ENCODE measurements at places on chromosomes 7 and 10.

DNA sequence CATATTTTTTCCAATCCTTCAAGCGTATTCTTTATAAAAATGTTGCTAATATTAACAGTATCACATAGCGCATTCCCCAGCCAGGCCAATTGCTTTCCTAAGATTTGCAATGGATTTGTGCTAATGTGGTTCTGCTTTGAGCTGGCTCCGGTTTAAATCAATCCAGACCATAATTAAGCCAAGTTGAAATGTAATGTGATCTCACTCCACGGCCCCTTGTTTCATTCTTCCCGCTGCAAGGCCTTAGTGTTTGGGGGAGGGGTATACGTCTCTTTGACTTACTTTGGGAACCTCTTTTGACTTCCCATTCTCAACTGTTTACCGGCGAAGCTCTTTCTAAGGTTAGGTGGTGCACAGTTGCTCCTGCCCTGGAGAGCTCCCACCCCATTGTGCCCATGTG is 86.4 kb downstream of the PRPF18 start:
- DNase-seq, result no peak

GRCh38 chr10:5643346-5644067 is 22.9 kb downstream of the ASB13 start:
- no peak for DNase-seq

GRCh38 chr10:121675344-121675743 is 77.1 kb upstream of the FGFR2 start:
- DNase-seq, result no peak

- no peak for DNase-seq
Measured at GRCh38 chr10:94123258-94123995, 129.7 kb downstream of the PLCE1 start.

DNA sequence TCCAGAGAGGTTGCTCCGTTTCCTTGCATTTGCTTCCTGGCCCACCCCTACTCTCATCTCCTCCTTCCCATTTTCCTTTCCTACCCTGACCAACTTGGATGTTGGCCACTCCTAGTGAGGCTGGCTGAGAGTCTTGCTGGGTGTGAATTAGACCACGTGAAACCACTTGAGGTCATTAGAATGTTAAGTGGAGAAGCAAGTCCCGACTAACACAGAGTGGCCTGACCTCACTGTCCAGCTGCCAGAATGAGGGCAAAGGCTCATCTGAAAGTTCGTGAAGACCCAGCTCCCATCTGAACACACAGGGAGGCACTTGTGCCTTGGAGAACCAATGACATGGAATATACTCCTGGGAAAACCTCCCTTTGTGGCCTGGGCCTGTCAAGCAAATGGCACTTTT is 80.8 kb downstream of the WDR11 start:
- no peak for DNase-seq

DNA sequence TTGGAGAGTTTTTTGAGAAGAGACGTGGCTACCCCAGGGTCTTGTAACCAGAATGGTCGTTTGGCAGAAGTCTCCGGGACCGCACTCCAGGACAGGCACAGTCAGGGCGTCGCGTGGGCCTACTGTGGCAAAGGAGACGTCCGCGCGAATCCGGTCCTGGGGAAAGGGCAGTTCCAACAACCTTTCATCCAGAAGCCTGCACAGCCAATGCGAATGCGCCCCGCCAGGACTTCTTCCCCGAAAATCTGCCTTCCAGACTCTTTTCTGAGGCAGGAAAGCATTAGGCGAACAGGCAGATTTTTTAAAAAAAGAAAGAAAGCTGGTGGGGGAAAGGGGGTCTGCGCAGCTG is 2.0 kb downstream of the HPSE2 start:
- no peak for DNase-seq

DNA sequence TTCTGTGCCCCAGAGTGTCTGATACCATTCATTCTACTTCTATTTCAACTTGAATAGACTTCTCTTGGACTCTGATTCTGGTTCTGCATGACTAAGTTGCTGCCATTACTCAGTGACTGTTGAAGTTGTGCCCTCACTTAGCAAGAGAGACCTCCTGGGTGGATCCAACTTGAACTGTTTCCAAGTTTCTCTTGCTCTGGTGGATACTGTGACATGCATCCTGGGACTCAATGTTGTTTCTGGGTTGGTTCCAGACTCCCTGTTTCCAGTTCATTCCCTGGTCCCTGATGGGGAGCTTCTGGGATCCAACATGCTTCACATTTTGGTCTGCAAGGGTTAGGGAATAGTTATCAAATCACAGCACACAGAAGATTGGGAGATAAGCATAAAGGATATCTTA is 26.2 kb upstream of the PRPF18 start:
- DNase-seq, result no peak

DNA sequence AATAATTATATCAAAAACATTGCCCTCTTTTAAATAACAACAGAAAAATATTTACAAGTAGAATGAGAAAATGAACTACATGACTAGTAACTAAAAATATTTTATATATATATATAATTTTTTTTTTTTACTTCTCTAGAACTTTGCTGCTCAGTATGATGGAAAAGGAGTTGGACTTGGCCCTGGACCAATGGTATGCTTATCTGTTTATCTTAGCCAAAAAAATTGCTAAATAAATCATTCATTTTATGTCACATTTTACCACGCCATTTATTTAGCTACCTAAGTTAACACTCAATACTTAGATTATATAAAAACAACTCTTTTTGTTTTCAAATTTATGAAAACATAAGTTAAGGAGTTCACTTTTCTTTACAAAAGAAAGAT is 6.7 kb downstream of the COL1A2 start:
- DNase-seq, result no peak

GRCh38 chr7:41795276-41795833 is 92.5 kb upstream of the INHBA start:
- no peak for DNase-seq

- DNase-seq, result no peak
Measured at GRCh38 chr7:40843338-40843985, 708.7 kb downstream of the SUGCT start.
